ENCODE measurements at places on chromosomes 5 and 9. TPM values are rescaled to one million over a fixed set of nuclear protein-coding genes. Genes with fewer than 3 reads are reported as not detected.

The C5orf58 gene
- total RNA-seq, result not detected

The SLC1A1 gene
- total RNA-seq, result 14.2 TPM

The DMGDH gene
- 0.68 TPM for total RNA-seq

The GPR151 gene
- not detected for total RNA-seq

The LTC4S gene
- 1.3 TPM for total RNA-seq

The PLPP7 gene
- 11.4 TPM for total RNA-seq

The MCTP1 gene
- 0.23 TPM for total RNA-seq
